ENCODE measurements at places on chromosomes 16 and 17.

DNA sequence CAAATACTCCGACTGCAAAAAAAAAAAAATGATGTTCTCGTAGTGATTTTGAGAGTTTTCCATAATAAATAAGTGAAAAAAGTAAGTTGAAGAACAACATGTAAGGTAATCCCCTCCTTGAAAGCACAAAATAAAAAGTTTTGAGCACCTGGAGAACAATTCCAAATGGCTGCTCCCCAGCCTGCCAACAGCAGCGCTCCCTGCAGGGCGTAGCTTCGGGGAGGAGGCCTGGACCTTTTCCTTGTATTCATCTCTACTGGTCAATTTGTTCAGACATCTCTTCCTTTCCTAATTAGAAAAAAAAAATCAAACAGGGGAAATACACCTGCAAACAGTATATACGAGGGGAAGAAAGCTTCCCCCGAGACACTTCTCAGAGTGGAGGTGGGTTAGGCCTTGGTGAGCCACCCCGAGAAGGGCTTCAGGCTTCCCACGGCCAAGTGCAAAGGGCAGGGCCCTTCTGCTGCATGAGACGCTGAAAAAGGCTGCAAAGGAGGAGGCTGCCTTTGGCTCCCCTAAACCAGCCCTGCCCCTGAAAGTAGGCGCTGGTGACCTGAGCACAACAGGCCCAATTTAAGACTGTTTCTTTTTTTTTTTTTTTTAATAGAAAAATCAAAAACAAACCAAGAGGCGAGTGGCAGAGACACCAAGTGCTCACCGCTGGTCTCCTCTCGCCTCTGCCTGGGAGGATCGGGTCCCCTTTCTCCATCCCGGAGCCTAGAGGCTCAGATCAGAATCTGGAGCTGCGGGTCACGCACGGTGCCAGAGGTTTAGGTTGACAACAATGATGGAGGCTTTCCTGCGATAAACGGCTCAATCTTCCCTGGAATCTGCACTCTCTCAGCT lies 193.1 kb upstream of the FOXF1 start:
- no peak for DNase-seq

DNA sequence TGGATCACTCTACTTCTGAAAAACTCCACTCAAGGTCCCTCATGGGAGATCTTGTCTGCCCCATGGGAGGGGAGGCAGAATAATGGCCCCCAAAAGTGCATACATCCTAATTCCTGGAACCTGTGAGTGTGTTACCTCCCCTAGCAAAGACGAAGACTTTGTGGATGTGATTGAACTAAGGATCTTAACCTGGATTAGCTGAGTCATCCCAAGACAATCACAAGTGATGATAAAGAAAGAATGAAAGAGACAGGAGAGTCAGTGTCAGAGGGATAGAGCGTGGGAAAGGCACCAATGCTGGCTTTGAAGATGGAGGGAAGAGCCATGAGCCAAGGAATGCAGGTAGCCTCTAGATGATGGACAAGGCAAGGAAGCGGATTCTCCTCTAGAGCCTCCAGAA lies 374.7 kb upstream of the DYNLRB2 start:
- DNase-seq: no peak

GRCh38 chr16:84448444-84448843 lies 56.0 kb downstream of the MEAK7 start:
- no peak for DNase-seq

- no peak for DNase-seq
Observed at GRCh38 chr16:52422307-52422706, 124.6 kb downstream of the TOX3 start.

GRCh38 chr17:73371285-73371684 lies 59.5 kb upstream of the CDC42EP4 start:
- no peak for DNase-seq

DNA sequence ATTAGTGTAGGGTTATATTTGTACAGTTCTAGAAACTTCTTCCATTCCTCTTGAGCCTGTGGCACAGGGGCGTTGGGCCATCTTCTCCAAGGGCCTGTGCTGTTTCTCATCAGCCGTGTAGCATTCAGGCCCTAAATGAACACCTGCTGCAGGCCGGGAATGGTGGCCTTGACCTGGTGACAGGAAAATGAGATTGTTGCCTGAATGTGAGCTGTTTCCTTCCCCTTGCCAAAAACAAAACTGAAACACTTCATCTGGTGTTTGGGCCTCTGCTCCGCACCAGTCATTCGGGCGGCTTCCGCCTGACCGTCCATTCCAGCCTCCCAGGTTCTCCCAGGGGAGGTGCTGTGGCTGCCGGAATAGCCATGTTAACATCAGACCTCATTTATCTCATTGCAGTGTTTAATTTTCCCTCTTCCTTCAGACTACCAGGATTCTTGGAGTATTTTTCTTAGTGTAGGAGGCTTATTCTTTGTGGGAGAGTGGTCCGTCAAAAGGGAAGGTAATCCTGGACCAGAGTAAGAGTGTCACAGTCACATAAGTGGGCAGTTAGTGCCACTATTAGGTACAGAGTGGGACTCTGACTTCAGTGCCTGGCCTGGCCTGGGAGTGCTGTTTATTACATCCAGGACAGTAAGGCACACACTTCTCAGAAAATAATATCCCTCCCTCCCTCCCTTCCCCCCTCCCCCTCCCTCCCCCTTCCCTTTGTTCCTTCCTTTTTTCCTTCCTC lies 61.9 kb downstream of the WWP2 start:
- no peak for DNase-seq

GRCh38 chr16:71914802-71915201 lies 19.5 kb downstream of the IST1 start:
- no peak for DNase-seq

- DNase-seq: no peak
Observed at GRCh38 chr17:68328676-68329075, 37.4 kb downstream of the ARSG start.

- DNase-seq: no peak
Observed at GRCh38 chr17:44628243-44629188, 27.8 kb upstream of the MEIOC start.

- DNase-seq: no peak
Observed at GRCh38 chr17:59152925-59153324, 2.1 kb downstream of the SKA2 start.

DNA sequence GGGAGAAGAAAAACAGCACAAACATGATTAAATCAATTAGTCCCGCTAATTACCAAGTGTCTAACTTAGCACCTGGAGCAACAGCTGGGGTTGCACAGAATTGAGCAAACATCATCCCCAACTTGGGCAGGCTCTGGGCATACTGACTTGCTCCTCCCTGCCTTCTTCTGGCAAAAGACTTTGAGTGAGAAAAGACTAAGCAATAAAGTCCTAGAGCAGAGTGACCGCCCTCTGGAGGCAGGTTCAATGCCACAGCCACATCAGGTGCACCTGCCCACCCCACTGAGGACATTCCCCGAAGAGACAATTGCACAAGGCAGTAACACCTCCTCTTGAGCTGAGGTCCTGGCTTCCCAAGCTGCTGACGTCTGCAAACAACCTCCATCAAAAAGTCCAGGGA lies 358.3 kb downstream of the SOX9 start:
- no peak for DNase-seq

- DNase-seq: no peak
Observed at GRCh38 chr16:23500212-23500861, 10.0 kb downstream of the GGA2 start.

- no peak for DNase-seq
Observed at GRCh38 chr17:27413792-27414191, 42.5 kb upstream of the KSR1 start.

- no peak for DNase-seq
Observed at GRCh38 chr16:89525146-89525913, 17.1 kb downstream of the SPG7 start.

- peak; percentile 40 for DNase-seq
Observed at GRCh38 chr17:18141210-18141803, 32.8 kb downstream of the MYO15A start.

DNA sequence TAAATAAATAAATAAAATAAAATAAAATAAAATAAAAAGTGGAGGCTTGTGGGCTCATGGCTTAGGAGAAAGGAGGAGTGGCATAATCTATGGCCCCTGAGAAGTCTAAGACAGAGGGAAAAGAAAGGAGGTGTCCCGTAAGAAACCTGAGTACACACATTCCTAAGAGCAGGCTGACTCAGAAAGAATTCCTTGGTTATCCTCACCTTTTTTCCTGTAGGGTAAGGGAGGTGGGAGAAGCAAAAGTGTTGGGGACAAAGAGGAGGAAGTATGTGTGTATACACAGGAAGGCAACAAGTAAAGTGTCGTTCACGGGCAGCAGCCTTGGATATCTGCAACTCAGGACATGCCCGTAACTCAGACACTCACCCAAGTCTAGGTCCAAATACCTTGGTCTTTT lies 29.3 kb downstream of the MARF1 start:
- DNase-seq: no peak

- DNase-seq: no peak
Observed at GRCh38 chr16:74586948-74587347, 20.0 kb downstream of the GLG1 start.

DNA sequence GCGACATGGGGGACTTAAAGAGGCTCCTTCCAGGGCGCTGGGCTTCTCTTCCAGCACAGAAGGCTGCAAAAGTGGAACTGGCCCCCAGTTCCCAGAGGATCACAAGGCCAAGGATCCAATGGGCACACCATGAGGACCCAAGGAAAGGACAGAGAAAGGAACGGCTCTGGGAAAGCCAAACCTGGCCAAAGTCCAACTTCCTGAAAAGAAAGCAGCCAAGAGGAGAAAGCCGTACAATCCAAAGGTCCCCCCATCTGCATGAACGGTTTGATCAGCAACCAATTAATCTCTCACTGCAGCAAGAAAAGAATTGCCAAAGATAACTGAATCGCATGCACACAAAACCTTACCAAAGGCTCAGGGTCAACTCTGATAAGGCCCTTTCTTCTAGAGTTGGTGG lies 19.8 kb upstream of the ICAM2 start:
- no peak for DNase-seq

GRCh38 chr17:20218272-20218671 lies 209.1 kb downstream of the SPECC1 start:
- DNase-seq: no peak

DNA sequence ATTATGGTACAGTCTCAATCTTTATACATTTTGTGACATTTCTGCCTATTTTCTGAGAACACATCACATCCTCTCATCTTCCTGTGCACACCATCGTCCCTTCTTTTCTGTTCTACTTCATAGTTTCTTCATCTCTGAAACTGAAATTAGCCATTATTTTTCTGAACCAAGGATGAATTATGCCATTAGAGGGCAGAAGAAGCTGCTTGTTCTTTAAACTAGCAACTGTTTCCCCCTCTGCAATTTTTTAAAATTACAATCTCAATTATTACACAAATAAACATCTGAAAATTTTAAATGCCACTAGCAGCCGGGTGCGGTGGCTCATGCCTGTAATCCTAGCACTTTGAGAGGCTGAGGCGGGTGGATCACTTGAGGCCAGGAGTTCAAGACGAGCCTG lies 41.3 kb downstream of the RBBP6 start:
- no peak for DNase-seq

DNA sequence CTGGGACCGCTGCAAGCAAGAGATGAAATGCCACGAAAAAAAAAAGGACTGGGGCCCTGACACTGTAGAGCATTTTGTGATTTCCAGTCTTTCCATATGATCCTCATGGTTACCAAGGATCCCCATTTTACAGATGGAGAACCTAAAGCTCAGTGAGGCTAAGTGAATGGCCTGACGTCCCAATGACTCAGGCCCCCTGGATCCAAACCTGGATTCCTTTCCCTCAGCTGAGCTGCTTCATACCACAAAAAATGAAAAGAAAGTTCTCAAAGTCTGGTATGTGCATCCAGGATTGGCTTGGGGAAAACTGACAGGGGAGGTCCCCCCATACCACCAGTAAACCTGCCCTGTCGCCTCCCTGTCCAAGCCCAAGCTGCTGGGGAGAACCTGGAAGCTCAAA lies 80.5 kb downstream of the TEX14 start:
- DNase-seq: no peak

DNA sequence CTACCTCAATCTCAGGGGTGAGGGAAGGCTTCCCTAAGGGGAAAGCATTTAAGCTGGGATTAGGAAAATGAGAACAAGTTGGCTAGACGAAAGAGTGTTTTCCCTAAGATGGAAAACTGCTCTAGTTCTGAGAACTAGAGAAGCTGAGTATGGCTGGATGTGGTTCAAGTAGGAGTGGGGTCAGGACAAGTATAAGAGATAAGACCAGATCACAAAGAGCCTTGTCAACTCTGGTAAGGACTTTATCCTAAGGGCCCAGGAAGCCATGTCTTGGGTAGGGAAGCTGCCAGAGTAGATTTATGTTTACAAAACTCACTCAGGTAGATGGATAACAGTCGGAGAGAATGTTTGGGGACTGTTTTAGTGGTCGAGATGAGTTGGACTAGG lies 1.7 kb downstream of the ANKS4B start:
- DNase-seq: no peak

GRCh38 chr16:87619360-87620200 lies 17.3 kb downstream of the JPH3 start:
- no peak for DNase-seq

DNA sequence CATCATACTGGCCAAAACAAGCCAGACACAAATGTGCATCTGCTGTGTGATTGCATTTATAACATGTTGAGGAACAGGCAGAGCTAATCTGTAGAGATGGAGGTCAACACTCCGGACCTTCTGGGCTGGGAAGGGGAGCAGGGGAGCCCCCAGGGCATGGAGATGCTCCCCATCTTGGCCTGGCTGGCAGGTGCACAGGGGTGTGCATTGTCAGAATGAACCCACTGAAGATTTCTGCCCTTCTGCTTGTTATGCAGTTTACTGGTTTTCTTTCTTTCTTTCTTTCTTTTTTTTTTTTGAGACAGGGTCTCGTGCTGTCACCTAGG lies 146.9 kb downstream of the CMIP start:
- no peak for DNase-seq

GRCh38 chr17:4116516-4116915 lies 26.3 kb downstream of the ZZEF1 start:
- DNase-seq: no peak

DNA sequence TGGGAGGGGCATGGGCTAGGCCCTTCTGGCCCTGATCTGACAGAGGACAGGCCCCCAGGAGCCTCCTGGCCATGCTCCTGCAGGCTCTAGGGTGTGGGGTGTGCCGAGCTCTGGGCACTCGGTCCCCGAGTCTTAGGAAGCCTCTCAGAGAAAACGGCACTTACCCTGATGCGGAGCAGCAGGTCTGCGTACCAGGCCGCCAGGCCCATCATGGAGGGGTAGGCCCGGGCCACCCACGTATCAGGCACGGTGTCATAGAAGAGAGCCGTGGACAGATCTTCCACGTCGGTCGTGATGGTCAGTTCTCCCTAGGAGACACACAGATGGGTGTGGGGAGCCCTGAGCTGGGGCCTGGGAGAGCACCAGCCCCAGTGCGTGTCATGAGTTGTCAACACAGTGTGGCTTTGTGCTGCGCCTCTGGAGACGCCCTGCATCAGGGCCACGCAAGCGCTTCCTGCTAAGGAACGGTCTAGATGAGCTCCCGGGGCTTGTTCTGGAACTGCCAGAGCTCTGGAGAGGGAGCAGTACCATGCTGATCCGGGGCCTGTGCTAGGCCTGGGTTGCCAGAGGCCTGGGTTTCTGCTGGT lies 47.9 kb downstream of the PGS1 start:
- DNase-seq: no peak

DNA sequence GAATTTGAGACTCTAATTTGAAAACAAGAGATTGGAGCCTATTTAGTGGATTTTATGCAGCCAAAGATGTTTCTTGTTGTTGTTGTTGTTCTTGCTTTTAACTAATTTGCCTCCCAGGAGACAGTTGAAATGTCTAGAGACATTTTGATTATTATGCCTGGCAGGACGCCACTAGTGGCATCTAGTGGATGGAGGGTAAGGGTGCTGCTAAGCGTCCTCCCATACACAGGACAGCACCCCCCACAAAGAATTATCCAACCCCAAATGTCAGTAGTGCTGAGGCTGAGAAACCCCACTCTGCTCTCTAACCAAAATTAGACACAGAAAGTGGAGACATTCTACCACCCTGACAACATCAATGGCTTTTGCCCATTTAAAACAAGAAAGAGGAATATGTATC lies 15.4 kb upstream of the HSBP1 start:
- DNase-seq: no peak

Data from activated T-cell treated with anti-CD3 and anti-CD28 coated beads for 4 hours (primary cell).